ENCODE measurements at places on chromosomes 4 and X.

DNA sequence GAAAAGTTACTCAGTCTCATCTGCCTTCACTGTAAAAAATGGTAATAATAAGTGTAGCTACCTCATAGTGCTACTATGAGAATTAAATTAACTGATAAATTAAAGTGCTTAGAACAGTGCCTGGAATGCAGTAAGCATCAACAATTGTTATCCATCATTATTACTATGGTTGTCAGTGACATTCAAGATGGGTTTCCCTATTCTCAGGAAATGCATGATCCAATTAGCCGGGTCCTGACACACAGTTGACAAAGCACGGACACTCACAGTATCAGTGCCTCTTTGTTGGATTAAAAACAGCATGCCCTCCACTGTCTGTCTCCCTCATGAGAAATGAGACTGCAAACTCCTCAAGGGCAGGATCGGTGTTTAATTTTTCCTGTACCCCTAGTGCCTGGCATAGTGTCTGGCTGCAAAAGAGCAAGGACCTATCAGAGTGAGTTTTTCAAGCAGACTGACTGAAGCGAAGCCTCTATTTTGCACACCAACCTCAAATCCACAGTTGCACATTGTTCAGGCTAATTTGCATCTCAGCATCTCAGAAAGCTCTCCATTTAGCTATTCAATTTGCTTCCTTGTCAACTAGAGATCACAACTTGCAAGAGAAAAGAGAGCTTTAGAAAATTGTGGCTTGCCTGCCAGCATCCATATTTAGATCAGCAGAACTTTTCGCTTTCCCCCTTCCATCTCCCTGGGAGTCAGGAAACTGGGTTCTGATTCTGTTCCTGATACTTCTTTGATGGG is 122.9 kb downstream of the LDB2 start:
- DNase-seq: no peak

DNA sequence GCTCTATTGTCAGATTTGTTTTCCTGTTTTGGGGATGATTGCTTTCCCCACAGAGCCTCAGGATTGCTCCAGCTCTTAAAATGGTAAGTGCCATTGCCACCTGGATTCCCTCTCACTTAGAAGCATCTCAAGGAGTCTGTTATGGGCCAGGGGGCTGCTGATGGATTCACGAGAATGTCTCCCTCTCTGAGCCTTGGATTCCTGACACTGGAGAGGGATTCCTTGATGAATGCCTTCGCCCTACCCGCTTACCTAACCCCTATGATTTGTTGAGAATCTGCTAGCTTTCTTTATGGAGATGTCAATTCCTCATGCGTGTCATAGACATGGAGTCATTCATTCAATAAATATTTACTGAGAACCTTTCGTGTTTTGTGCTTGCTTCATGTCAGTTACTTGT is 36.9 kb upstream of the TENM3 start:
- DNase-seq: no peak

- DNase-seq: peak; percentile 66
Measured at GRCh38 chr4:154622598-154622997, 10.1 kb upstream of the FGG start.

DNA sequence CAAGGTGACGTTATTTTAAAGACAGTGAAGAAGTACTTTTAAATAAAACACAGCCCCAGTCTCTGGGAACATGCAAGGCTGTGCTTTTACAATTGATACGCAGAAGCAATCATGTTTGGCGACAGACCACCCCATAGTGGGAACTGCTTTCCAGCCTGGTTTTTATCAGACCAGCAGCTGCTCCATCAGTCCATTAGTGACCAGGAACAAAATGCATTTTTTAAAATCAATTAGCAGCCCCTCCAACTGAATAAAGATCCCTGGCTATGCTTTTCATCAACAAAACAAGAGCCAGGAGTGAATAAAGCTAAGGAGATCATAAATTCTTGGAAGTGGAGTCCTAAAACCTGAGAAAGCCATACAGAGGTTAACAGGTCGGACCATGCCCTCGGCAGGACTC is 153.0 kb upstream of the TENM3 start:
- DNase-seq: no peak

DNA sequence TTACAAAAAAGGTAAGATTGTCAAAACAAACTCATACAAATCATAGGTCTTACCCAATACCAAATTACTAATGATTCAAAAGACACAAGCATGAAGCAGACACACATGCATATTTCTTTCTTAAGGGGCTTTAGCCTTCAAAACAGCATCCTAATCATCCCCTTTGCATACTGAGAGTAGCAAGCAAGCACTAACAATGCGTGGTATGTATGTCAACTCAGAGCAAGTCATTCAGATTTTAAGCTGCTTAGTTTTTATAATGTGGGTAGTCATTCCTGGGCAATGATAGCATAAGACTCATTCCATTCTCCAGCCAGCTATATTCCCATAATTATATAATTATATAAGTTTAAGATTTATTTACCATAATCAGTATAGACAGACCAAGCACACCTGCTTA is 219.6 kb downstream of the DKK2 start:
- peak; percentile 15 for DNase-seq

- DNase-seq: no peak
Measured at GRCh38 chrX:29308726-29309125, 721.5 kb downstream of the IL1RAPL1 start.

- peak; percentile 6 for DNase-seq
Measured at GRCh38 chrX:18036394-18036793, 175.3 kb upstream of the RAI2 start.

- DNase-seq: peak; percentile 36
Measured at GRCh38 chrX:103211012-103211715, 3.7 kb upstream of the BEX4 start.

GRCh38 chr4:125985856-125986255 is 671.1 kb downstream of the FAT4 start:
- DNase-seq: no peak

DNA sequence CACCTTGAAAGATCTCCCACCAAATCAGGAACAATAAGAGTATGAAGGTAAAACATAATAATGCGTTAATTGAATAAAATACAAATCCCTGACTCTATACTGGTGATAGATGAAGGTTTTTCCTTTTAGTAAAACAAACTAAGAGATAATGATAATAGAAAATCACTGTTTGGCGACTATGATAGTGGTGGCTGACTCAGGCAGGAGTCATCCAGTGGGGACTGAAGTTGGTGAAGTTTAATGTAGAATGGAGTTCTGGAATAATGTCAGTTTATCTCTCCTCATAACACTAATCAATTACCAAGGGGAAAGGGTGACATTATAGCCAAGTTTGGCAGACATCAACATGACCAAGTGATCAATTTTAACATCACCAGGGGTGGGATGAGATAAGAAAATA is 21.3 kb downstream of the ABCG2 start:
- no peak for DNase-seq

- no peak for DNase-seq
Measured at GRCh38 chr4:385934-386707, 48.5 kb downstream of the ZNF141 start.

DNA sequence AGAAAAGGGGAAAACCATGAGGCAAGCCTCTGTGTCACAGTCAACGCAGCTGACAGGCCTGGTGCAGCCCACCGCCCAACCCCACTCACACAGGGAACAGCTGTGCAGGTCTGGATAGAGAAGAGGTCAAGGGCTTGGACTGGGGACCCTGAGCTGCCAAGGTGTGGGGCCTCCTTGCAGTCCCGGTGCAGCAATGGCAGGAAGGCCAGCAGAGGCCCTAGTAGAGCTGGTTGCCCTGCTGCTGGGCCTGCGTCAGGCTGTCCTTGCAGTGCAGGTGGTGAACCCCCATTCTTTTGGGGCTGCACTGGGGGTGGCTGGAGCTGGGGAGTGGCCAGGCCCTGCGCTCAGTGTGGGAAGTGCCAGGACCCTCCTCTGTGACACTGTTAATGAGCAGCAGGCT is 482.0 kb downstream of the SMARCA1 start:
- no peak for DNase-seq

DNA sequence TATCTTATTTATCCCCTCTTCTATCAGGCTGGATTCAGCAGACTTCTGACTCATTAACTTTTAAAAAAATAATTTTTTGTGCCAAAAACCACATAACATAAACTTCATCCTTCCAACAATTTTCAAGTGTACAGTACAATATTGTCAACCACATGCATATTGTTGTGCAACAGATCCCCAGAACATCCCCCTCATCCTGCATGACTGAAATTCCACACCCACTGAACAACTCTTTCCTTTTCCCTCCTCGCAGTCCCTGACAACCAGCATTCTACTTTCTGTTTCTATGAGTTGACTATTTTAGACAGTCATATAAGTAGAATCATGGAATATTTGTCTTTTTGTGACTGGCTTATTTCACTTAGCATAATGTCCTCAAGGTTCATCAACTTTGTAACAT is 2.2 kb upstream of the MID2 start:
- DNase-seq: no peak

- no peak for DNase-seq
Measured at GRCh38 chr4:64250061-64250460, 159.2 kb downstream of the TECRL start.

GRCh38 chr4:81625422-81626417 is 154.0 kb upstream of the RASGEF1B start:
- no peak for DNase-seq

- no peak for DNase-seq
Measured at GRCh38 chrX:24877854-24878650, 137.7 kb downstream of the ARX start.

GRCh38 chr4:141447761-141448160 is 188.6 kb upstream of the IL15 start:
- DNase-seq: no peak

DNA sequence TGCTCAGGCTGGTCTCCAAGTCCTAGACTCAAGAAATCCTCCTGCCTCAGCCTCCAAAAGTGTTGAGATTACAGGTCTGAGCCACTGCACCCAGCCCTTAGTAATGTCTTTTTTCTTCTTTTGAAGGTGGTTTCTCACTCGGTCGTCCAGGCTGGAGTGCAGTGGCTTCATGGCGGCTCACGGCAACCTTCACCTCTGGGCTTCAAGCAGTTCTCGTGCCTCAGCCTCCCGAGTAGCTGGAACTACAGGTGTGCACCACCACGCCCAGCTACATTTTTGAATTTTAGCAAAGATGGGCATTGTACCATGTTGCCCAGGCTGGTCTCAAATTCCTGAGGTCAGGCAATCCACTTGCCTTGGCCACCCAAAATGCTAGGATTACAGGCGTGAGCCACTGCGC is 32.3 kb upstream of the ASMTL start:
- no peak for DNase-seq

Data from RKO (cell line).